ENCODE measurements at places on chromosomes 1 and 21.

DNA sequence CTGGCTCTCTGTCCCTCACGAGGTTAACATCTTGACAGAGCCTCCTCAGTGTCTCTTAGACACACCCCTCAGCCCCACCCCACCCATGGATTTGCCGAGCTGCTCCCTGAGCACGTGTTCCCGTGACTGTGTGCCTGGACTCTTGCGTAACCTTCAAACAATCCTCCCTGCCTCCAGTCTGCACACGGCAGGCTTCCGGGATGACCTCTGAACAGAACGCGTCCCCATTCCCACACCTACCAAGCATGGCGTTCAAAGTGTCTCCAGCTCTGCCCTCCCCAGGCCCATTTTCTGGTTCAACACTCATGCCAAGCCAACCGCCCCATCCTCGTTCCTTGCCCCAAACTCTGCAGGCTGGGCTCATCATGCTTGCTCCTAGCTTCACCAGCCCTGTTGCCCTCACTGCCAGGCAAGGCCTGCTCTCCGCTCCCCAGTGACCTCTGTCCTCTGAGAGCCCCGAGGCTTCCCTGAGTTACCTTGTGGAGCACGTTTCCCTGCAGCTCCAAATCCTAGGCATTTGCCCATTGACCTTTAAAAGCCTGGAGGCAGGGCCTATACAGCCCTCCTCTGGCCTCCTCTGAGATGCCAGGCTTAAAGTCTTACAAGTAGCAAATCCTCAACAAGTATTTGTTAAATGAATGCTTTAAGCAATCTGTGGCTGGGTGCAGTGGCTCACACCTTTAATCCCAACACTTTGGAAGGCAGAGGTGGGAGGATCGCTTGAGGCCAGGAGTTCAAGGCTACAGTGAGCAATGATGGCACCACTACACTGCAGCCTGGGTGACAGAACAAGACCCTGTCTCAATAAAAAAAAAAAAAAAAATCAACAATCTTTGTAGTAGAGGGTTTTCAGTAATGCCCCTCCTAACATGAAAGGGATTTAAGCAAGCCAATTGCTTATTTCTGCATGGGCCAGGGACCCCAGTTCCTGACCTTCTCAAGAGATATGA lies 5.0 kb downstream of the AGT start:
- peak; percentile 32 for DNase-seq

GRCh38 chr1:156848461-156849150 lies 10.3 kb downstream of the INSRR start:
- no peak for DNase-seq

DNA sequence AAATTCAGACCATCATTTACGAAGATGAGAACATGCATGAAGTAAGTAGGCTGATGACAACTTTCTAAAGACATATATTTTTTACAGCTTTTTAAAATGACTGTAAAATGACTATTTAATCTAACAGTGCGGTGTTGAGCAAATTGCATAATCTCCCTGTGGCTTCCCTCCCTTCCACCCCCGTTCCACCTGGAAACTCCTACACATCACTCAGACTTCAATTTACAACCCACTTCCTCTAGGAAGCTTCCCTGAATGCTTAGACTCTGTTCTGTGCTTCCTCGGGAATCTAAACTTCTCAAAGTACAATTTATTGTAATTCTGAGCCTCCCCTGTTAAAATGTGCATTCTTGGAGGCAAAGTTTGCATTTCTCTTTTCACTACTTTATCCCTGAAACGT lies 354.9 kb downstream of the DPYD start:
- DNase-seq, result no peak

- no peak for DNase-seq
These were observed 17.3 kb upstream of the RHBDL2 start for GRCh38 chr1:38958967-38959366.

DNA sequence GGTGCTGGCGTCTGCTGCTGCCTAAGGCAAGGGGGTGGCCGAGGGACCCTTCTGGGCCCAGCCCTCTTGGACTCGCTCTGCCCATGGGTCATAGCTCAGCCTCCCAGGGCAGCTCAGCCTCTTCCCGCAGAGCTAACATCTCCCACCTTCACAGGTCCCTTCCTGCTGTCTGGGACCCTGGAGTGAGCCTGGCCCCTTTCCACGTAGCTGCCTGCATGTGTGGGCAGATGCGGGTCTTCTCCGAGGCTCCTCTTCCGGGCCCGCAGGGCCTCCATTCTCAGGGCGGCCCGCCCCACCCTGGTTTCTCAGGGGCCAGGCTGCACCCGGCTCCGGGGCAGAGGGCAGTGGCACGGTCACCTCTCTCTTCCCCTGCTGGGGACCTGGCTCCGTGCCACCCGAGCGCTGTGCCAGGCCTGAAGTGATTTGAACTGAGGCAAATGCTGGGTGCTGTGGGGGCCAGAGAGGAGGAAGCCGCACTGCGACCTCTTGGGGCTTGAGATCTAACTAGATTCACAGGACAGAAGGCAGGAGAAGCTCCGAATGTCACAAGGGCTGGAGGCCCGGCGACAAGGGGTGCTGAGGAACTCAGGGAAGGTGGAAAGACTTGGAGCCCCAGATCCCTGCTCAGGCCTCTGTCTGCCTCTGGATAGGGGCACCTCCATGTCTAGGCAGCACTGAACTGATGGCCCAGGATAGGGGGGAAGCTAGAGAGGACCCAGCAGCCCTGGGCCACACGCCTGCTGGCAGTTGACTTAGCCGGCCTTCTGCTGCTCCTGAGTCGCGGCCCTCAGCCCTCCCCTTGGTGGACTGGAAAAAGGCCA lies 40.7 kb downstream of the COQ8A start:
- DNase-seq, result no peak

Data from NCI-H82 (cell line).